Bronchial smooth muscle cell (primary cell): ENCODE measurements at places on chromosomes 2 and 18. TPM values are rescaled to one million over a fixed set of nuclear protein-coding genes. Genes with fewer than 3 reads are reported as not detected.

Gene EVX2
- not detected in 2 replicates for total RNA-seq

Gene STON1
- 6.7 and 12.8 TPM in 2 replicates for total RNA-seq

Gene MMADHC
- 117 and 180 TPM in 2 replicates for total RNA-seq

Gene GPR39
- 0.86 and 1.4 TPM in 2 replicates for total RNA-seq

Gene CERKL
- total RNA-seq = 0.09 TPM in 1 of 2 replicates, not detected in the other

Gene ADCYAP1
- not detected in 2 replicates for total RNA-seq

Gene NOTO
- not detected in 2 replicates for total RNA-seq

Gene FOXI3
- not detected in 2 replicates for total RNA-seq

Gene MAB21L4
- not detected in 2 replicates for total RNA-seq

Gene HNMT
- total RNA-seq = 1.5 and 10.9 TPM in 2 replicates

Gene SERPINB11
- not detected in 2 replicates for total RNA-seq

Gene NYAP2
- not detected in 2 replicates for total RNA-seq

Gene RUFY4
- not detected in 2 replicates for total RNA-seq

Gene FNDC4
- 15.2 and 19.4 TPM in 2 replicates for total RNA-seq

Gene ABCG5
- total RNA-seq = not detected in 2 replicates

Gene NGEF
- 1.9 and 11.2 TPM in 2 replicates for total RNA-seq

Gene CHCHD5
- 12.3 and 24.4 TPM in 2 replicates for total RNA-seq
